CD4-positive, CD25-positive, alpha-beta regulatory T cell (primary cell): ENCODE measurements at places on chromosomes 16 and 17.

DNA sequence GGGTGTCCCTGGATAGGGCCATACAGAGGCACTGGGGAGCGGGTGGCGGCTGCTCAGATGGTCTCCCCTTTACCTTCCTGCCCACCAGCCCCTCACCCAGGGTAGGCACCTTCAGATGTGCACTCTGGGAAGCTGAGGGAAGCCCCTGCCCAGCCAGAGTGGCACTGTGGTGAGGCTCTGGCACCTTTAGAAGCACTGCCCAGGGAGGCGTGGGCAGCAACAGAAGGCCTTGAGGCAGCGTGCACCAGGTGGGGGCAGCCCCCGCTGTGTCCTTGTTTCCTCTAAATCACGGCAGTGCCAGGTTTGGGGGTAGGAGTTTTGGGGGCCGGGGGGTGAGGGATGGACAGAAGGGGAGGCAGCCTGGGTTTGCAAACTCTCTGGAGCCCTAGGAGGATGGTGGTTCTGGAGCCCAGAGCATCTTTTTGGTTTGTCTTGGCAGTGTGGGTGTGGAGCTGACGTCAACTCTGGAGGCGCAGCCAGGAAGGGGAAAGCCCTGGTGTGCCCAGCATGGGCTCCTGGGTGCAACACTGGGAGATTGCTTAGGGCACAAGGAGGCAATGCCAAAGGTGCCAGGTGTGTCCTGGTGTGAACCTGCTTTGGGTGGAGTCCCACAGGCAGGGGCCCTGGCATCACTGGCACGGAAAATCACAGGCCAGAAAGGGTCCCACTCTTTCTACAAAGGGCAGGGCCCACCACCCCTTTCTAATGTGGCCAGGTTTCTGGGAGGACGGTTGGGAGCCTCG is 23.1 kb upstream of the CDC42EP4 start:
- no peak for DNase-seq

DNA sequence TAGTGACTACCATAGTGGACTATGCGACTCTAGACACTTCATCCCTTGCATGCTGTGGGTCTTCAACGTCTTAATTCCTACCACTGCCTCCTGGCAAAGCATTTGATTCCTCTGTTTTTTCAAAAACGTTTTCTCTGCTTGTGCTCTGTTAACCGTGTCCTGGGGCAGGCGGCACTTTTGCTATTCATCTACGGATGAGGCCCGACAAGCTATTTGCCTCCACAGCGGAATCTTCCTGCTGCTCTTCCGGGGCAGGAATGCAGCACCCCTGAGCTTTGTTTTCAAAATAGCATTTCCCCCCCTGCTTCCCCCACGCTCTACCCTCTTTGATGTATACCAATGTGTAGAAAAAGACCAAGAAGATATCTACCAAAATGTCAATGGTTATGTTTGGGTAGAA is 39.8 kb upstream of the METTL16 start:
- DNase-seq = no peak

DNA sequence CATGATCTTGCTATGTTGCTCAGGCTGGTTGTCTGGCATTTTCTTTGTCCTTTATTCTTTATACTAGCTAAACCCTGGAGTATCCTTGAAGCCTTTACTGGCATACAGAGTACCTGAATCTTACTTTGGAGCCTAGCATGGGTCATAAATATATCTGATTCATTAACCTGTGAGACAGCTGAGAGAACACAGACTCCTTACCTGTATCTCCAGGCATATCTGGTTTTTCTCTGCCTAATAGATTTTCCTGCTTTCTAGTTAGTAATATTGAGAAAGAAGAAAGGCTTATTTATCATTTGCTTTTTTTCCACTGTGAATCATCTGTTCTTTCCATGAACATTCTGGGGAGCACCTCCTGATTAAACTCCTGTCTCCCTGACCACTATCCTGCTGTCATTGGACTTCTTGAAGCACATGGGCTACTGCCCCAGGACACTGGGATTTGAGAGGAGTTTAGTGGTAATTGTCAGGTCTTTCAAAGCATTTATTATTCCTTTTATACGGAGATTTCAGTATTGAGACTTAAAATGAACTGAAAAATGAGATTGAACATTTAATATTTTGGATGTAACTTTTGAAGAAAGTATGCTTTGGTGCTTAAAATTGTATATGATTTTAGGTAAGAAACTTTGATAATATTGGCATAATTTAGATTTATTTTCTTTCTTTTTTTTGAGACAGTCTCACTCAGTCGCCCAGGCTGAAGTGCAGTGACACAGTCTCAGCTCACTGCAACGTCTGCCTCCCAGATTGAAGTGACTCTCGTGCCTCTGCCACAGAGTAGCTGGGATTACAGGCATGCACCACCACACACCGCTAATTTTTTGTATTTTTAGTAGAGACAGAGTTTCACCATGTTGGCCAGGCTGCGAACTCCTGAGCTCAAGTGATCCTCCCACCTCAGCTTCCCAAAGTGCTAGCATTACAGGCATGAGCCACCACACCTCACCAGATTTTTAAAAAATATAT is 8.6 kb downstream of the PDP2 start:
- no peak for DNase-seq

- no peak for DNase-seq
These were observed 4.2 kb downstream of the CPSF4L start for GRCh38 chr17:73257516-73257915.

DNA sequence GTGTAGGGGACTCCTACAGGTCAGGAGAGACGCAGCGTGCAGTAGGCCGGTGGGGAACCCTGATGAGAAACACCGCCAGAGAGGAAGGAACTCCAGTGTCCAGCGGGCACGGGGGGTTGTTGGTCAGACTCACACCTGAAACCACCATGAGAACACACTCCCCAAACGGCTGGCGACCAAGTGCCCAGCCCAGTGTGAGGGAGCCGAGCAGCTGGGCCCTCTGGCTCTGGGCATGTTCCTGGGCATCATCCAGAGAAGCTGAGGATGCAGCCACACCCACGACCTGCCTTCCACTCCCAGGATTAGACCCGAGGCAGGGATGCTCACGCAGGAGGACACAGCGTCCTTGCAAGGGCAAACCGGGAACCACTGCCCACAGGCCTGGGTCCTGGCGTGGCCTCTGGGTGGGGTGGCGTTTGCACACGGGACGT is 108.3 kb upstream of the ZNF750 start:
- DNase-seq = no peak

DNA sequence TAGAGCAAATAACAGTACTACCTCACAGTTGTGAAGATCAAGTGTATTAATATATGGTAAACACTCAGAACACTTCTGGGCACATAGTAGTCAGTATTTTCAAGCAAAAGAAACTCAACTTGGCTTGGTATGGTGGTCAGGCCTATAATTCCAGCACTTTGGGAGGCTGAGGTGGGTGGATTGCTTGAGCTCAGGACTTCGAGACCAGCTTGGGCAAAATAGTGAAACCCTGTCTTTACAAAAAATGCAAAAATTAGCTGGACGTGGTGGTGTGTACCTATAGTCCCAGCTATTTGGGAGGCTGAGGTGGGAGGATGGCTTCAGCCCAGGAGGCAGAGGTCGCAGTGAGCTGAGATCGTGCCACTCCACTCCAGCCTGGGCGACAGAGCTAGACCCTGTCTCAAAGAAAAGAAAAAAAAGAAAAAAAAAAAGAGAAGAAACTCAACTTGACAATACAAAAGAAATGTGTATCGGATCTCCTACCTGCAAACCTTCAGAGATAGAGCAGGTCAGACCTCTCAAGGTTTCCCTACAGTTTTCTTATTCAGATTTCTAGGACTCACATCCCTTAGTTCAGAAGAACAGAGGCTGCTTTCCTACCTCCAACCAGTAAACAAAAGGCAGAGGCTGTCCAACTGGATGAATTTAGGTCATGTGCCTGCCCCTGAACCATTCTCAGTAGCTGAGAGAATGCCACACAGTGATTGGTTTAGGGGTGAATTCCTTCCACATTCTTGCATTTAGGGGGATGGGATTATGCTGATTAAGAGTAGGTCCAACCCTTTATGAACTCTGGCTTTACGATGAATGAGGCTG is 1.7 kb upstream of the KPNA2 start:
- DNase-seq = no peak

DNA sequence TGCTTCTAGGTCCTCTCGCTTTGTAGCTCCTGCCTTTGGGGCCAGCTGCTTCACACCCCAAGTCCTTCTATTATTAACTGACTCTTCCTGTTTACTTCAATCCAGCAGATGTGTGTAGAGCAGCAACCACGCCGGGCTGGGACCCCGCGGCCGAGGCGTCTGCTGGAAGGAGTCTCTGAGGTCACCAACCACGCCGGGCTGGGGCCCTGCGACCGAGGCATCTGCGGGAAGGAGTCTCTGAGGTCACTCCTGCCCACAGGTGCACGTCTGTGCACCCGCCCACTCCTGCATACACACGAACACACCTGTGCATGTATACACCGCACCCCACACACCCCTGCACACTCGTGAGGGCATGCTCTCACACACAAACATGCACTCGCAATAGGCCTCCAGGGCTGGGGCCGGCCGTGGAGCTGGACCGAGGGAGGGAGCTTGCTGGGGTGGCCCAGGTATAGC is 7.8 kb upstream of the TEX19 start:
- DNase-seq = no peak

GRCh38 chr17:7748076-7748775 is 30.7 kb downstream of the DNAH2 start:
- DNase-seq = no peak

GRCh38 chr17:80986046-80986445 is 5.6 kb upstream of the CHMP6 start:
- no peak for DNase-seq

DNA sequence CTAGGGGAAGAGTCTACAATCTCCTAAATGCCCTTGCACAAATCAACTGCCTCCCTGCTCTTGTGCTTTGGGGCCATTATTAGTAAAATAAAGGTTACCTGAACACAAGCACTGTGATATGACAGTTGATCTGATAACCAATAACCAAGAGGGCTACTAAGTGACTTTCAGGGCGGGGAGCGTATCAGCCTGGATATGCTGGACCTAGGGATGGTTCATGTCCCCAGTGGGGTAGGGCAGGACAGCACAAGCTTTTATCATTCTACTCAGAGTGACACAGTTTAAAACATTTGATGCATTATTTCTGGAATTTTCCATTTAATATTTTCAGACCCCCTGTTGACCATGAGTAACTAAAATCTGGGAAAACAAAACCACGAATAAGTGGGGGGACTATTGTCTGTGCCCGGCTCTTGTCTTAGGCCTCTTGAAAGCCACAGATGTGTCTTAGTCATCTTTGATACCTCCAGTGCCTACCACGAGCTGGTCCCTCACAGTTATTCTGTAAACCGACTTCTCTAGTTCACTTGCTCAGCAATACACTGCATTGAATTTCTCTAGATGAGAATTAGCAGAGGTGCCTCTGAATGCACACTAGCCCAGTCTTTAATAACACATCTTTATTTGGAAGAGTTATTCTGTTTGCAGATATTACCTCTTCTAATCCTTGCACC is 94.6 kb upstream of the DHX40 start:
- DNase-seq = no peak

GRCh38 chr16:1026057-1026783 is 44.6 kb downstream of the SOX8 start:
- DNase-seq = no peak

GRCh38 chr16:55640701-55641327 is 15.0 kb upstream of the SLC6A2 start:
- no peak for DNase-seq

GRCh38 chr16:4847774-4848587 is 700 bp downstream of the UBN1 start:
- peak; percentile 50 for DNase-seq

DNA sequence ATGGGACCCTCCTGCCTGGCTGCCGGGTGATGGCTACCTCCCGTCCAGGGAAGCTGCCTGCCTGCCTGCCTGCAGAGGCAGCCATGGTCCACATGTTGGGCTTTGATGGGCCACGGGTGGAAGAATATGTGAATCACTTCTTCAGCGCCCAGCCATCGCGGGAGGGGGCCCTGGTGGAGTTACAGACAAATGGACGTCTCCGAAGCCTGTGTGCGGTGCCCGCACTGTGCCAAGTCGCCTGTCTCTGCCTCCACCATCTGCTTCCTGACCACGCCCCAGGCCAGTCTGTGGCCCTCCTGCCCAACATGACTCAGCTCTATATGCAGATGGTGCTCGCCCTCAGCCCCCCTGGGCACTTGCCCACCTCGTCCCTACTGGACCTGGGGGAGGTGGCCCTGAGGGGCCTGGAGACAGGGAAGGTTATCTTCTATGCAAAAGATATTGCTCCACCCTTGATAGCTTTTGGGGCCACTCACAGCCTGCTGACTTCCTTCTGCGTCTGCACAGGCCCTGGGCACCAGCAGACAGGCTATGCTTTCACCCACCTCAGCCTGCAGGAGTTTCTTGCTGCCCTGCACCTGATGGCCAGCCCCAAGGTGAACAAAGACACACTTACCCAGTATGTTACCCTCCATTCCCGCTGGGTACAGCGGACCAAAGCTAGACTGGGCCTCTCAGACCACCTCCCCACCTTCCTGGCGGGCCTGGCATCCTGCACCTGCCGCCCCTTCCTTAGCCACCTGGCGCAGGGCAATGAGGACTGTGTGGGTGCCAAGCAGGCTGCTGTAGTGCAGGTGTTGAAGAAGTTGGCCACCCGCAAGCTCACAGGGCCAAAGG is 36.8 kb downstream of the NLRC5 start:
- DNase-seq = no peak

DNA sequence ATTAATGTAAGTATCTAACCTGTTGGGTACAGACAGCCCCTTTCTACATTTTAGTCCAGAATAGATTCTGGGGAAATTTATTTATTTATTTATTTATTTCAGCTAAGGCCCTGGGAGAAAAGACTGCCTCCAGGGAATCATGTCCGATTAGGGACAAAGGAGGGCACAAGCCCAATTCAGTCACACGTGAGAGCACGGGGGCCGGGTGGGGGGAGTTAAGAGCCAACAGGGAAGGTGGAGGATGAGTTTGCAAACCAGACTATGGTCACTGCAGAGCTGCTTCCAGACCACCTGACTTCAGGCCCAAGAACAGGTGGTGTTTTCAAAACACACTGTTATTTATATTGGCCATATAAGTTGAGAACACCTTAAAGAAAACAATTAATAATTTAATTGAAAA is 1.6 kb upstream of the ZFHX3 start:
- DNase-seq = no peak

GRCh38 chr16:27723711-27724481 is 174.0 kb downstream of the KATNIP start:
- DNase-seq = no peak
